NCI-H524 treated with DMSO at 0.1 percent for 48 hours (cell line): ENCODE measurements at places on chromosomes 12 and 14.

- no peak for DNase-seq
Measured at GRCh38 chr12:125346362-125346761, 281.1 kb downstream of the AACS start.

DNA sequence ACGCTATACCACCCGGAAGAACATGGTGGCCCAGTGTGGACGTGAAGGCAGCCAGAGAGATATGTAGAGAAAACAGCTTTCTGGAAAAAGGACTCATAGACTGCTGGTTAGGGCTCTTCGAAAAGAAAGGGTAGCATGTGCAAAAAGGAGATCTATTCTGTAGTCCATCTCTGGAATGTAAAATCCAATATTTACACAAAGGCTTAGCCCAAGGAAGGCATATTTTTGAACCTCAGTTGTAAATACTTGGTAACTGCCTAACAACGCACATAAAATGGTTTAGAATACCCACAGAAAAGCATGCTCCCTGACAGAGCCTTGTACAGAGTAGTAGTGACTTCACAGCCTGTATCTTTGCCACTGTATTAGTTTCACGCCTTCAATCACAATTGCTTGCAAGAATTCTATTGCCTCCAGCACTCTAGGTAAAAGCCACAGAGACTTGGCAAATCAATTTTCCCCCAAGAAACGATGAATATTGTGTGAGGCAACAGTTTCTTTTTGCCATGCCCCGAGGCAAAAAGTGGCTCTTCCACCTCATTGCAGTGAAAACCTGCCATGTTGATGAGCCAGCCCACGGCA is 59.2 kb downstream of the TRIM9 start:
- no peak for DNase-seq

DNA sequence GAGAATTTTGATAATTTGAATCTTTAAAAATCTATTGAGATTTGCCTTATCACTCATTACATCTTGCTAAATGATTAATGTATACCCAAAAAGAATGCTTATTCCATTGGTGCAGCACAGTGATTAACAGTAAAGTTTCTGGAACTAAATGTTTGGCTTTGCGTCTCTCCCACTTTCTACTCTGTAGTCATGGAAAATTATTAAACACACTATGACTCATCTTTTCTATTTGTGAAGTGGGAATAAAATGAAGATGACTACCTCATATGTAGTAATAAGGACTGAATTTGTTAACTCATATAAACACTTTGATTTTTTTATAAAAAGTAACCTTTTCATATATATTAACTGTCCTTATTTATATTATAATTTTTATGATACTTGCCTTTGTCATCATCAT is 118.1 kb downstream of the RERGL start:
- no peak for DNase-seq

GRCh38 chr12:1539135-1539534 is 55.2 kb downstream of the FBXL14 start:
- DNase-seq, result no peak

DNA sequence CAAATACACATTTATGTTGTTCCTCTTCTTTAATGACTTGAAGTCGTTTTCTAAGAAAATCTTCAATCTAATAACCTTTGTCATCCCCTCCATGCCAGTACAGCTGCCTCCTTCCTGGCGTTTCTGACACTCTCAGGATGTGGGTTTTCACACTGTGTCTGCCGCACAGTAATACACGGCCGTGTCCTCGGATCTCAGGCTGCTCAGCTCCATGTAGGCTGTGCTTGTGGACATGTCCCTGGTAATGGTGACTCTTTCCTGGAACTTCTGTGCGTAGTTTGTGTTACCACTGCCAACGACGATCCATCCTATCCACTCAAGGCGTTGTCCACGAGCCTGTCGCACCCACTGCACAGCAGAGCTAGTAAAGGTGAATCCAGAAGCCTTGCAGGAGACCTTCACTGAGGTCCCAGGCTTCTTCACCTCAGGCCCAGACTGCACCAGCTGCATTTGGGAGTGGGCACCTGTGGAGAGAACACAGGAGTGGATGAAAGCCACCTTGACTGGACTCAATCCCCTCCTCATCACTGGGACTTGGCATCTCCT is 1095.9 kb downstream of the TMEM121 start:
- no peak for DNase-seq

DNA sequence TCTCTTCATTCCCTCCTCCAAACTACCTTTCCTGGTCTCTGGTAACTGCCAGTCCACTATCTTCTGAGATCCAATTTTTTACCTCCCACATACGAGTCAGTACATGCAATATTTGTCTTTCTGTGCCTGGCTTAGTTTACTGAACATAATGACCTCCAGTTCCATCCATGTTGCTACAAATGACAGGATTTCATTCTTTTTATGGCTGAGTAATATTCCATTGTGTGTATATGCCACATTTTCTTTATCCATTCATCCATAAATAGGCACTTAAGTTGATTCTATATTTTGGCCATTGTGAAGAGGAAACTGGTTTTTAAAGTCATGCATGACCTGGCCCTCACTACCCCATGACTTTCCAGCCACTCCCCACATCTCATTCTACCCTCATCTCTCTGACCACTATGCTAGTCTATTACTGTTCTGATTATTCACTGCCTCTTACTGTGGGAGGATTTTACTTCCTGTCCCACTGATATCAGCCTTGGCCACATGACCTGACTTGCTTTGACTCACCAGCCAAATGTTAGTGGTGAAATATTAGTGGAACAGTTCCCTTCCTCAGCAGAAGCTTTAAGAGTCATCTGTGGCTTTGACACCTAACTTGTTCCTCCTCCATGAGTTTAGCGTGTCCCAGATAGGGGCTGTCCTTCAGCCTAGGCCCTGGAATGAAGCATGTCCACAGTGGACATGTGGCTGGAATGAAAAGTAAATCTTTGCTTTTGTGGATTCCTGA is 52.2 kb downstream of the GOLGA5 start:
- DNase-seq, result no peak

- no peak for DNase-seq
Measured at GRCh38 chr12:53276511-53276910, 8.4 kb downstream of the ESPL1 start.

- no peak for DNase-seq
Measured at GRCh38 chr14:53448682-53449081, 295.6 kb upstream of the DDHD1 start.

DNA sequence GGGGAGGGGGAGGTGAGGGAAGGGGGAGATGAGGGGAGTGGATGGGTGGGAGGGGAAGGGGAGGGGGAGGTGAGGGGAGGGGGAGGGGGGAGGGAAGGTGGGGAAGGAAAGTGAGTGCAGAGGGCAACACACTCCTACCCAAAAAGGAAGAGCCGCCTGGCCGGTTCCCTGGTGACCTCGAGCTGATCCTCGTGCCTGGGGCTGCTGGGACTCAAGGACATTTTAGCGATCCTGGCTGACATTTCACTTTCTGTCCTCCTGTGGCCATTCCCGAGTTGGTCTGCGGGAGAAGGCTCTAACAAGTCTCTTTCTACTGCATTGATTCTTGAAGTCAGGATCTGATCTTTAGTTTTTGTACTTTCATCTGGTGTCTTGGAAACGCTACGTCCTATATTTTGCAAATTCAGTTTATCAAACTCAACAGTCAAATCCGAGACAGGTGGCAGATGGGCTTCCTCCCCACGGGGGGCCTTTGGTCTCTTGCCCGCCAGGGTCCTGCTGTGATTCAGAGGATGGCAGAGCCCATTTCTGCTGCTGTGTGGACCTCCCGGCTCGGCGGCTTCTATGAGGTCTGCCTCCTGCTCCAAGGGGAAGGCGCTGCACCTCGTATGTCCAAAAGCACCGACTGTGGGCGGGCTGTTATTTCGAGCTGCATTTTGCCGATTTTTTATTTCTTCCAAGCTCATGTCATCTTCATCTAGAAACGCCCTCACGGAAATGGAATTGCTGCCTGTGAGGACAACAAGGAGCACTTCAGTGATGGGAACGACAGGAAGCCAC is 19.1 kb downstream of the PGAM5 start:
- peak; percentile 18 for DNase-seq

- DNase-seq, result no peak
Measured at GRCh38 chr12:52171950-52172512, 19.8 kb downstream of the KRT80 start.

GRCh38 chr12:93921521-93921920 is 226.9 kb upstream of the PLXNC1 start:
- DNase-seq, result no peak

GRCh38 chr12:130146176-130146931 is 15.9 kb upstream of the FZD10 start:
- no peak for DNase-seq

- DNase-seq, result no peak
Measured at GRCh38 chr12:26691234-26691970, 141.6 kb downstream of the ITPR2 start.

- DNase-seq, result no peak
Measured at GRCh38 chr14:85487215-85487614, 42.7 kb upstream of the FLRT2 start.

GRCh38 chr14:67068251-67068650 is 121.0 kb upstream of the GARIN2 start:
- no peak for DNase-seq

DNA sequence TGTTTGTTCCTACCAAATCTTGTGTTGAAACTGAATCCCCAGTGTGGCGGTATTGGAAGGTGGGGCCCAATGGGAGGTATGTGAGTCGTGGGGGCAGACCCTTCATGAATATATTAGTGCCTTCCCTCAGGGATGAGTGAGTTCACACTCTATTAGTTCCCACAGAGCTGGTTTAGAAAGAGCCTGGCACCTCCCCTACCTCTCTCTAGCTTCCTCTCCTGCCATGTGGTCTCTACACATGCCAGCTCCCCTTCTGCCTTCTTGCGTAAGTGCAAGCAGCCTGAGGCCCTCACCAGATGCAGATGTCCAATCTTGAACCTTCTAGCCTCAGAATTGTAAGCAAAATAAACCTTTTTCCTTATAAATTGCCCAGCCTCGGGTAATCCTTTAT is 105.8 kb downstream of the SPTSSA start:
- DNase-seq, result no peak

DNA sequence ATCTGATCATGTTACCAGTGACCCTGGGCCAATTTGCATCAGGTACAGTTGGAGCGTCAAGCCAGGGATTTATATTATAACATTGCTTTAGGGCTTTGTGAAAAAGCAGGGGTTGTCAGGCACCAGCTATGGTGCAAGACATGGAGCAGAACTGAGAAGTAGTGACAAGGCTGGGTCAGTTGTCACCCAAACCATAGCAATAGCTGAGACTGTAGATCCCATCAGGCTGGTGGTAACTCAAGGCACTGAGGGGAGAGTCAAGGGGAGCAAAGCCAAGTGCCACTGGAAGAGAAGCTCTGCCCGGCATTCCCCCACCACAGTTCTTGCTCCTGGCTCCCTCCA is 16.9 kb downstream of the BCL2L14 start:
- DNase-seq, result no peak

DNA sequence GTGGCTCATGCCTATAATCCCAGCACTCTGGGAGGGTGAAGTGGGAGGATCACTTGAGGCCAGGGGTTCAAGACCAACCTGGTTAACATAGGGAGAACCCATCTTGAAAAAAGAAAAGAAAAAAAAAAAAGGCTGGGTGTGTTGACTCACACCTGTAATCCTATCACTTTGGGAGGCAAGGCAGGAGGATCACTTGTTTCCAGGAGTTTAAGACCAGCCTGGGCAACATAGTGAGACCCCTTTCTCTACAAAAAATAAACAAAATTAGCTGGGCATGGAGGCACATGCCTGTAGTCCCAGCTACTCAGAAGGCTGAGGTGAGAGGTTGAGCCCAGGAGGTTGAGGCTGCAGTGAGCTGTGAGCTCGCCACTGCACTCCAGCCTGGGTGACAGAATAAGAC is 23.0 kb upstream of the LRP1-AS start:
- DNase-seq, result no peak

DNA sequence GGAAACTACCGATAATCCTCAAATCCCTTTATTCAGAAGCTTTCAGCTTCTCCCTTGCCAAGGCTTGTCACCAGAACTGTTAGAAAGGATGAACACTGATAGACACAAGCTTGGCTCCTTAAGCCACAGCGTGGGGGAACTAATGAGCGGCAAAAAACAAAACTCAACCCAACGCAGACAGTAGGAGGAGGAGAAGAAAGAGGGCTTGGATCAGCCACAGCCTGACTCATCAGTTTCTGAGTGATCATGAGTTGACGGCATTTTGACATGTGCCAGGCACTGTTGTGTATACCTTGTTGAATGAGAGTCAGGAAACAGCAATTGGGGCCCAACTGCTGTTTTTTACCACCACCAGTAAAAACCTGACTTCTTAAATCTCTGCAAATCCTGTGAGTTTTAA is 23.7 kb downstream of the PLXNC1 start:
- no peak for DNase-seq

DNA sequence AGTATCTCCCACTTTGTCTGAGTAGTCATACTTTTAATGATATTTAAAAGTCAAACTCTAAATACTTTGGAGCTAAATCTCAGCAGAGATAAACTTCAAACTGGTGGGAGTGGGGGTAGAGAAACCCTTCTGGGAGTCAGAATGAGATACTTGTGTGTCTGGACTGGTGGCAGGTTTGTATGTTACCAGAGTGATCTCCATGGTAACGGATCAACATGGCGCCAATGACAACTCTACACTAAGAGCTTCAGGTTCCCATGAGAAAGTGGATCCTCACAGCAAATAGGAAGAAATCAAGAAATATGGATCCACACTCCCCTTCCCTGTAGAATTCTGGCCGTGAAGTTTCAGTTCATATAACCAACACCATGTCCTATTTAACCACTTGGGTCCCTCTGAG is 121.9 kb downstream of the ETV6 start:
- no peak for DNase-seq

GRCh38 chr14:58571769-58572472 is 65.8 kb upstream of the DACT1 start:
- DNase-seq, result no peak

GRCh38 chr14:69008421-69008884 is 29.4 kb upstream of the ACTN1 start:
- no peak for DNase-seq

GRCh38 chr14:101196795-101197590 is 293.5 kb upstream of the RTL1 start:
- no peak for DNase-seq

DNA sequence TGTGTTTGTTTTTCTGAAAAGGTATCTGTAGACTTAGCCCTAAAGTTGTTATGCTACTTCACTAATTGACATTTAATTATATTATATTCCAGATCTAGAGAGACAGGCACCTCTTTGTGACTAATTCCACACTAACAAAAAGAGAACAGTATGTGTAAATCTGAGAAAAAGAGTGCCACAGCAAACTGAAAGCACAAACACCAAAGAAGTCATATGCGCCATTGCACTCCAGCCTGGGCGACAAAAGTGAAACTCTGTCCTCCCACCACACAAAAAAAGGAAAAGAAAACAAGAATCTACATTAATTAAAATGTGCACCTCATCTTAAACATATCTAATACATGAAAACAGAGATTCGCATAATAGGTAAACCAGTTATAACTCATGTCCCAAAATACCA is 4.4 kb upstream of the CSRNP2 start:
- DNase-seq, result no peak
